ENCODE measurements at places on chromosomes 11 and 22.
A peak's percentile ranks its signal among the peaks of the same experiment; 100 is the strongest.

GRCh38 chr22:38347944-38348750 is 30.9 kb upstream of the CSNK1E start:
- no peak for DNase-seq

- no peak for DNase-seq
These were observed 994 bp downstream of the PPP6R3 start for GRCh38 chr11:68461575-68461917.

DNA sequence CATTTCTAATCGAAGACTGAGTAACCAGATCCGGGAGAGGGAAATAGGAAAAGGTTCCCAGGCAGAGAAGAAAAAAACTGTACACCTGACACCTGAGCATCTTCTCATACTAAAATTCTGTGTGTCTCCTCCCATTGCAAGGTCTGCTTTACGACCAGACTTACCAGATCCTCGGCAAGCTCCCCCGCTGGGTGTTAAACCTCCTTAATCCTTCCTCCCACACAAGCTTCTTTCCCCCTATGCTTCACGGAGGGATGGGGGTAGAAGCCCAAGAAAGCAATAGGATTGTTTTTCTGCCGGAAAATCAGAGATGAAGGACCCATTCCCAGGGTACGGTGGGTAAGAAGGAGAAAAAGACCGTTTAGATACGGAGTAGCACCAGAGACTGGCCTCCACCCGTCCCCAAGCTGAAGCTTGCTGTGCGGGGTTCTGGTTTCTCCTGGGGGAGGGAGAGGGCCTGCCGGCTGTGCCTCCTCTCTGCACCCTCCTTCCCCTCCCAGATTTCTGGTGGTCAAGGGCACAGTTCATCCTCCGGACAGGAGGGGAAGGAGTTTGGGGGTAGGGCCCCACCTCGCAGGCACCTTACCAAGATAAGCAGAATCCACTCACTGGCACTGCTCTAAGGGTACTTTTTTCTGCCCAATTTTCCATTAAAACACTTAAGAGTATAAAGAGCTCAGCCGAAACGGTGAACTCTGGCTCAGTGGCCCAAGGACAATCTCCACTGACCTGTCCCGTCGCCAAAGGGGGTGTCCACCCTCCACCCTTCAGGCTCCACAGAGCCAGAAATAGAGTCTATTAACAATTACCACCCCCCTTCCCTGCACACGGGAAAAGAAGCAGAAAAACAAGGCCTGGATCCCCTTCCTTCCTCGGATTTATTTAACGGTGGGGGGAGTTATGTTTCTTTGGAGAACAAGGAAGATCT is 1.2 kb downstream of the TOB2 start:
- peak; percentile 41 for DNase-seq

GRCh38 chr22:41873391-41873790 is 40.5 kb downstream of the SREBF2 start:
- DNase-seq = no peak

GRCh38 chr11:129894278-129895125 is 876 bp downstream of the NFRKB start:
- no peak for DNase-seq

Measured in Ammon's horn (tissue), 1 donor.